ENCODE measurements at places on chromosomes 16 and 17.

DNA sequence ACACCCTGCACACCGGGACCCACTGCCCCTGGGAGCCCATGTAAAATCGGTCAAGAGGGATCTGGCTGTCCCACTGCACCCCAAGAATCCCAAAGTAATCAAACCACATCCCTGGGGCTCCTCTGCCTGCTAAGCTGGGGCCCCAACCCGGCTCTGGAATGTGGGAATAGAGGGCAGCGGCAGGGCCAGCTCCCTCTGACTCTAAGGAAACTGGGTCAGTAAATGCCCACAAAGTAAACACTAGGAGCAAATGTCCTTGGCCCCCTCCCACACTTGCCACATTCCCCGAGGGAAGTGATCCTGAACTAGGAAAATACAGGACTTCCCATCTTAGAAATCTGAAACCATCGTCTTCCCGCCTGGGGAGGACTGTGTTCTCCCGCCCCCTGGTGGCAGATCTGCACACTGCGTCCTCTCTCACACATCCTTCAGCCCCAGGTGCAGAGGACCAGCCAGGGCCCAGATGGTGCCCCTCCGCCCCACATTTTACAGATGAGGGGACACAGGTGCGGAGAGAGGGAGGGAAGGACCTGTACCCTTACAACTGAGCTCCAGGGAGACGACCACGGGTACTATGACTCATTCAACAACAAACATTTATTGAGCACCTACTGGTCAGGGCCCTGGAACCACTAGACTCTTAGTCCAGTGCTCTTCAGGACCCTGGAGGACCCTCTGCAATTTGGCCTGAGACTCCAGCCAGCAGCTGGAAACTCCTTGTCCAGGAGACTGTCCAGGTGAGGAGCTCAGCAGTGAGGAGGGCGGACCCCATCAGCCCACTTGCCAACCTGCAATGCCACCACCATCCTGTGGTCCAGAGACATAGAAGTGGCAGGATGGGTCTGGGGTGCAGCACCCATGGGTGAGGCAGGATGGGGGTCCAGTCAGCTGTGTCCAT lies 10.1 kb downstream of the P3H4 start:
- peak; percentile 75 for DNase-seq

GRCh38 chr16:65235339-65236177 lies 113.7 kb upstream of the CDH11 start:
- no peak for DNase-seq

DNA sequence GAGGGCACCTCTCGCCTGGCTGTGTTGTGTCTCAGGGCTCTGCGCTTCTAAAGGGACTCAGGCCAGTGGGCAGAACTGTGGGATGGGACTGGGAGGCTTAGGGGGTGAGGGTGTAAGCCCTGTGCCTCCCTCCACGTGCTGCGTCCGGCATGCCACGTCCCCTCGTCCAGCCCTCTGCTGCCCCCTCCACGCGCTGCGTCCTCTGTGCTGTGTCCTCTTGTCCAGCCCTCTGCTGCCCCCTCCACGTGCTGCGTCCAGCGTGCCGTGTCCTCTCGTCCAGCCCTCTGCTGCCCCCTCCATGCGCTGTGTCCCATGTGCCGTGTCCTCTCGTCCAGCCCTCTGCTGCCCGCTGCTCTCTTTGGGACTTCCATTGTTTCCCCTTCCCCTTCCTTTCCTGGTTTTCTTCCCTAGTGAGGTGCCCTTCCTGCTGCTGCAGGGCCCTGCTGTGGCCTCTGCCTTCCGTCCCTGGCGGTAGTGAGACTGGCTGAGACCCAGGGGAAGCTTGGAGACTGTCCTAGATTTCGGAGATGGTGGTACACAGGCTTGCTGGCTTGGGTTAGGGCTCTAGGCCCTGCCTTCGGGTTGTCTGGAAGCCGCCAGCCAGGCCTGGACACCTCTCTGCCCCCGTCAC lies 6.4 kb upstream of the ZNF750 start:
- no peak for DNase-seq

DNA sequence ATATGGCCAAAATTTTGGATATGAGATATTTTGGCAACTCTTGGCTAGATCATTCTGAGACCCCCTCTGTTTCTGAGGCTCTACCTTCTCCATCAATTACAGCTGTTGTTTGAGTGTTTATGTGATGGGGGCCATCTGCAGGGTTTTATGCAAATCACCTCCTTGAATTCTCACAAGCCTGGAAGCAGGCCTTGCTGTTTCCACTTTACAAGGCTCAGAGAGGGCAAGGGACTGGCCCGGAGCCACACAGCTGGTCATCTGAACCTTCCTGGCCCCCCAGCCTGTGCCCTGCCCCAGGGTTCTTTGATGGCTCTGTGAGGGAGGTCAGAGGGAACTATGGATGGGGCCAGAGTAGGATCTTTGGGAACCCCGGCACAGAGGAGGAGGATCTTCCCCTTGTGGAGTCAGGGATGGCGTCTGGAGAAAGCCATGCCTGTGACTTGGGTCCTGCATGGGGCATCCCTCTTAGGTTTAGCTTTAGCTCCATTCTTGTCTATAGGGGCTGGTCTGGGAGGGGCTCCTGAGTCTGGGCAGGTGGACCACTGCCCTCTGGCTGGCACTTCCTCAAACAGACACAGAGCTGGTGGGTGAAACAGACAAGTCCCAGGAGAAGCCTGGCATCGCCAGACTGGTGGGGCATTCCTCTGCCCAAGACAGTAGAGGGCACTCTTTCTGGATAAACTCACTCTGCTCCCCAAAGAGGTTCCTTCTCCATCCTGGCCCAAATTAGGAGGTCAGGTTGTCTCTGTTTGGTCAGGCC lies 26.2 kb downstream of the IL21R start:
- no peak for DNase-seq

- no peak for DNase-seq
These were observed 12.7 kb downstream of the ENDOV start for GRCh38 chr17:80427366-80428282.

DNA sequence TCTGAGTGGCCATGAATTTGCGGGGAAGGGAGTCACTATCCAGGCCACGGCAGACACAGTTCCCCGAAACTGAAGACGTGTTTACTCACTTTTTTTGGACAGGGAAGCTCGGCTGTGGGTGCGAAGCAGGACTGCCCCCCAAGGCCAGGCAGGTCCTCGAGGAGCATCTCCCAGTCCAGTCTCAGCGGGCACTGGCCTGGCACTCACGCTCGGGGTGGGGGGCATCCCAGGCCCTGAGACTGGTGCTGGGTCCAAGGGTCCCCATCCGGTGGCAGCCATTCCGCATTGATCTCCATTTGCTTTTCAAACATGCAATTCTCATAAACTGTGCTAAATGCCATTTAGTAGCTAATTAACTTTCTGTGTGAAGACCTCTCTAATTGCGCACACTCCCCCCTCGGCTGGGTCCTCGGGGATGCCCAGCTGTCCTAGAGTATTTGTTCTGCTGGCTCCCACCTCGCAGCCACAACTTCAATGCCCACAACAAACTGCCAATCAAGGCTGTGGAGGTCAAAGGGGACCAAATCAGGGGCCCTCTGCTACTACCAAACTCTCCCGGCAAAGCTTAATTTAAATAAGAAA lies 50.2 kb downstream of the TBC1D16 start:
- DNase-seq, result no peak

Data from activated naive CD4-positive, alpha-beta T cell treated with Interleukin-2 at 50 U/mL for 16 hours (primary cell).